ENCODE measurements at places on chromosomes 2 and 18. TPM values are rescaled to one million over a fixed set of nuclear protein-coding genes. Genes with fewer than 3 reads are reported as not detected.

Gene CCDC74B
- 1.7 TPM for total RNA-seq

Gene CAPG
- total RNA-seq = 298 TPM

Gene G6PC2
- not detected for total RNA-seq

Gene ITGA4
- 7.4 TPM for total RNA-seq

Gene KIAA2012
- total RNA-seq = not detected

Gene PLCL1
- total RNA-seq = 2.9 TPM

Gene POTEJ
- total RNA-seq = not detected
